ENCODE measurements at places on chromosomes 13 and 19. TPM values are rescaled to one million over a fixed set of nuclear protein-coding genes. Genes with fewer than 3 reads are reported as not detected.

VN1R4 gene
- total RNA-seq = not detected

CCDC122 gene
- total RNA-seq = 6.0 TPM

VSTM1 gene
- total RNA-seq = not detected

ZNF135 gene
- 3.9 TPM for total RNA-seq

KLK12 gene
- total RNA-seq = not detected

UPF1 gene
- total RNA-seq = 111 TPM

PCDH8 gene
- not detected for total RNA-seq

C19orf85 gene
- not detected for total RNA-seq

COL4A2 gene
- total RNA-seq = 2,384 TPM

KLHL1 gene
- not detected for total RNA-seq

EXOSC5 gene
- total RNA-seq = 7.1 TPM

FUT3 gene
- not detected for total RNA-seq

ZNF493 gene
- total RNA-seq = 14.9 TPM

NLRP7 gene
- total RNA-seq = not detected

SMIM7 gene
- total RNA-seq = 54.9 TPM

DENND1C gene
- not detected for total RNA-seq

PTH2 gene
- not detected for total RNA-seq

MEF2B gene
- total RNA-seq = not detected

STOML3 gene
- not detected for total RNA-seq

REEP6 gene
- total RNA-seq = 2.4 TPM

ZNF729 gene
- total RNA-seq = not detected

FARP1 gene
- total RNA-seq = 60.7 TPM

ACP7 gene
- total RNA-seq = under 0.01 TPM

C5AR1 gene
- under 0.01 TPM for total RNA-seq

LAIR1 gene
- not detected for total RNA-seq

ZNF431 gene
- 4.7 TPM for total RNA-seq

LRRC25 gene
- not detected for total RNA-seq

BEST2 gene
- not detected for total RNA-seq

EPS8L1 gene
- 1.3 TPM for total RNA-seq

C19orf67 gene
- not detected for total RNA-seq

PCSK4 gene
- total RNA-seq = 1.2 TPM

F10 gene
- total RNA-seq = 15.7 TPM
